ENCODE measurements at places on chromosomes 6 and 20.

DNA sequence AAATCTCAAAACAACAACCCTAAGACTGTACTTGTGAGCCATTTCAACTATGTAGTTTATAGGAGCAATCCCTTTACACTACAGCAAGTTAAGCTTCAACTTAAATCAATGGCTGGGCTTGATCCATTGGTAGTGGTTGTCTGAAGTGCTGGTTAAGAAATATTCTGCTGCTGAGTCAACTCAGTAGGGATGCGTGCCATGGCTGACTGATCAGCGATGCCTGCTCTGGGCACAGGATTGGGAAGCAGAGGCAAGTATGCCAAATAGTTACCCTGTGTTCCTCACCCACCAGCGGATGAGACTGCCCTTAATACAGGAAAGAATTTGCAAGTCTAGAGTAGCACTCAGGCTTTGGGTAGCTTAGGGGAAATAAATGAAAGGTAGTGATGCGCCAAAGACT is 41.5 kb downstream of the GCM1 start:
- DNase-seq, result no peak

GRCh38 chr20:36847710-36848040 is 28.3 kb upstream of the TLDC2 start:
- DNase-seq, result no peak

DNA sequence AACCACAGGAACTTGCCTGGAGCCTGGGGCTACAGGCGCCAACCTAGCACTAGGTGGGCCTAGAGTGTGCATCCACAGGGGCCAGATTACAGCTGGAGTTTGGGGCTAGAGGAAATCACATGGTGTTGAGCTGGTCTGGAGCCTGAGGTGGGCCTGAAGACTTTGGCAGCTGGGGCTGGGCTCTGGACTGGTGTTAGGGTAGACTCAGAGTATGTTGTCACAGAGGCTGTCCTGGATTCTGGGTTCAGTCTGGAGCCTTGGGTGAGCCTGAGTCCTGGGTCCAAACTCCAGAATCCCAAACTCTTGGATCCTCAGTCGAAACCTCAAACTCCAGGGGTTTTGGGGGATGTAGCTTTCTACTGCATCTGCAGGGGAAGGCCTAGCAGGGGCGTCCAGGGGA is 356.7 kb downstream of the FRK start:
- no peak for DNase-seq

DNA sequence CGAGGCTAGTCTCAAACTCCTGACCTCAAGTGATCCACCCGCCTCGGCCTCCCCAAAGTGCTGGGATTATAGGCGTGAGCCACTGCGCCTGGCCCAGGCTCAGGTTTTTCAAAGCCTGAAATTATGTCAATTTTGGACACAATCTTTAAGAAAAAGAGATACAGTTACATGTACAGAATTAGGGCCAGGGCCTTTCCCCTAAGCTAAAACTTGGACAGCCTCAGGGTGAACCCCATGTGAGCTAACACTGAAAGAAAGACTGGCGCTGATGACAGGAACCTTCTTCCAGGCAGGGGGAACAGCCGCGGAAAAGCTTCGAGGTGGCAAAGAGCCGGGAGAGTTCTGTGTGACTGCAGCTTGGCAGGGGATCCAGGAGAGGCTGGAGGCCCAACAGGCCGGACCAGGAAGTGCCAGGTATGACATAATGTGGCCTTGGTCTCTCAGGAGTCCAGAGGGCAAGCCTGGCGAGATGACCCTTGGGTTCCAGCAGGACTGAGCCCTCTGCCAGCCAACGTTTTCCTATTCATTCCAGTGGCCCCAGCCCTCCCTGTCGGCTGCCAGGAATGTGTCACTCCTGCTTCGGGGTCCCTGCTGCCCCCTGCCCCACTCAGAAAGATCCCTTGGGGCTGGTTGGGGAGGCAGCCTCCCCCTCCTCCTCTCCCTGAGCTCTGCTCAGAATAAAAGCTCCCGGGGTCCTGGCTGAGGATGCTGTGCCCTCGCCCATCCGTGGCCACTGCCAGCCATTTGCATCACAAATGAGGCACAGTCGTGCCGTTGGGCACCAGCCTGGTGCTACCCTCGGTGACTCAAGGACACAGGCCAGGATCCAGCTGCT is 37.3 kb downstream of the RBM38 start:
- DNase-seq, result no peak

GRCh38 chr6:15109338-15110090 is 136.4 kb upstream of the JARID2 start:
- DNase-seq, result no peak

- DNase-seq, result no peak
These were observed 2.0 kb upstream of the PLCG1 start for GRCh38 chr20:41135187-41135887.

- DNase-seq, result no peak
These were observed 97.8 kb downstream of the RAMACL start for GRCh38 chr6:166488701-166489100.

All from stimulated activated CD8-positive, alpha-beta memory T cell treated with anti-CD3 and anti-CD28 coated beads, Interleukin-4, amount 100 ng/mL, for 1 hour (primary cell).